Astrocyte (in vitro differentiated cells and primary cell): ENCODE measurements at places on chromosomes 6 and 20. TPM values are rescaled to one million over a fixed set of nuclear protein-coding genes. Genes with fewer than 3 reads are reported as not detected.

DNA sequence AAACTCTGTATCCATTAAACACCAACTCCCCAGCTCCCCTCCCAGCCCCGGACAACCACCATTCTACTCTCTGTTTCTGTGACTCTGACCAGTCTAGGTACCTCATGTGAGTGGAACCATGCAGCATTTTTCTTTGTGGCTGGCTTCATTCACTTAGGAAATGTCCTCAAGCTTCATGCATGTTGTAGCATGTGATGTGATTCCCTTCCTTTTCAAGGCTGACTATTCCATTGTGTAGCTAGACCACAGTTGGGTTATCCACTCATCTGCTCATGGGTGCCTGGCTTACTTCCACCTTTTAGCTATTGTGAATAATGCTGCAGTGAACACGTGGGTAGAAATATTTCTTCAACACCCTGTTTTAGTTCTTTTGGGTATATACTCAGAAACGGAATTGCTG, 8.8 kb upstream of the BPHL start:
- DNase-seq = no peak

GGTLC1 gene
- not detected in 2 replicates for total RNA-seq

DNA sequence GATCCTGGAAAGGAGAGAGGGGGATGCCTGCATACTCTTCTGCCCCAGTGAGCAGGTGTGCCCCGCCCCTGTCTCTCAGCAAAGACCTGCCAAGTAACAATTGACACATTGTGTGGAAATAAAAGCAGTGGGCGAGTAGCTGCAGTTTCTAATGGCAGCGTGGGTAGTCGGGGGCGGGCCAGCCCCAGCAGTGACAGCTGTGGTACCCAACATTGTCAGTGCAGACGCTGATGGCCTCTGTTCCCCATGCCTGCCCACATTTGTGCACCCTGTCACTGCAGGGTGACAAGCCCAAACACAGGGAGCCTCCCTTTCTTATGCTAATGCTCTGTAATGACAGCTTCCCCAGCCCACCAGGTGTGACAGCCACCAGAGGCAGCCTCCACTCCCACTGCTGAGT, 491.7 kb downstream of the DHX35 start:
- no peak for DNase-seq

GRCh38 chr6:20212392-20213111, at the start of gene MBOAT1:
MBOAT1 (minus strand) TSS chr6:20212469; CDS start chr6:20212234, 235 bp downstream.
- peak; percentile 83 for DNase-seq

MATN4 gene
- 0.19 and 0.20 TPM in 2 replicates for total RNA-seq

STMND1 gene
- 0.16 TPM in 1 of 2 replicates, not detected in the other for total RNA-seq

- no peak for DNase-seq
These were observed 75.4 kb downstream of the MTHFD1L start for GRCh38 chr6:150940941-150941340.

DNA sequence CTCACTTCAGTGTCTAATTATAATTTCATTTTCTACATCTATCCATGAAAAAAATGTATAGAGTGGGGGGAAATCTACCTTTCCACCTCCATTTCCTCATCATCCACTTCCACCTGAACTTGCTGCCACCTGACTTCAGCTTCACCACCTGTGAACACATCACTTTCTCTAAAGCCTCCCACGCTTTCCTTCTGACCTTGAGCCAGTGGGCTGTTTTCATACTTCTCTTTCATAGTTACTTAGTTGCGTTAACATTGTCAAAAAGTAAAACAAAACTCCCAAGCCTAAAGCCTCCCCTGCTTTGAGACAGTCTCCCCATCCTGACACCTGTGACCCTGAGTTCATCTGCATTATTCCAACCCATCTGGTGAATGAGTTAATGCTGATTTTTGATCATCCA, 47.3 kb downstream of the KLHL31 start:
- DNase-seq = no peak

GRCh38 chr20:31494131-31494530, 19.0 kb downstream of the REM1 start:
- no peak for DNase-seq

DNA sequence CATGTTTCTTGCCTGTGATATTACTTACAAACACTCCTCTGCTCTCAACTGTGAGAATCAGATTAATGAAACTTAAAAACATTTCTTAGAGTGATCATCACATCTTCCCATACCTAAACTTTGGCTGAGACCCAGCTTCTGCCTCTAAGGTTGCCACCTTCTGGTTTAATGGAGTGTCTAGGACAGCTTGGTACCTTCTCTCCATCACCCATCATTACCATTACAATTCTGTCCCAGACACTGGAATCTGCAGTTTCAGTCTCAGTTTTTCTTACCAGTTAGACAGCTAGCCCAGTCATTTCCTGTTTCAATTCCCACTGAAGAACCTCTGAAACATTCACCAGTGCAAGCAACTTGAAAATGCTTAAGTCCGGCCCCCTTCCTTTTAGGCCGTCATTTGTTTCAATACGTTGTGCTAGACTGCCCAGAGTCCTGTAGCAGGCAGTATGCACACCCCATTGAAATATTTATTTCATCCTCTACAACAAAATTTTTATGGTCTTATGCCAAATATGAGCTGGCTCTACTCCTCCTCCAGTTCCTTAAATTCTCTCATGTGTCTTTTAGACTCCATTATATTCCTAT, 107.0 kb upstream of the FOXO3 start:
- DNase-seq = peak; percentile 79

SCUBE3 gene
- total RNA-seq = 8.5 and 10.1 TPM in 2 replicates

DNA sequence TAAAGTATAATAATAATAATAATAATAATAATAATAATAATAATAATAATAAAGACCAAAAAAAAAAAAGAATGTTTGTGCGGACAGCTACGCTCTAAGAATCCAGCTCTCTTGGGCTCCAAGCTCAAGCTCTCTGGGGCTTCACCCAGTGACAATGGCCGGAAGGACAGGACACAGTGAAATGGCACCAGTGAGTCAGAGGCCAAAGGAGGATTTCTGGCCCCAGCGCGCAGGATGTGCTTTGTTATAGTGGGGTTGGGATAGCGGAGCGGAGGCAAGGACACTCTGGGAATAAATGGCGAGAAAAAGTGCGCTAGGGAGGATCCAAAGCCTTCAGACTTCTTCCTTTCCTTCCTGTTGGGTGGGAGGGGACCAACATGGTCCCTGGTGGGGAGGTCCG, 38.2 kb downstream of the HLA-A start:
- no peak for DNase-seq

AKAP12 gene
- total RNA-seq = 76.1 and 115 TPM in 2 replicates

- no peak for DNase-seq
These were observed 38.0 kb downstream of the BMP6 start for GRCh38 chr6:7763881-7764280.

DNA sequence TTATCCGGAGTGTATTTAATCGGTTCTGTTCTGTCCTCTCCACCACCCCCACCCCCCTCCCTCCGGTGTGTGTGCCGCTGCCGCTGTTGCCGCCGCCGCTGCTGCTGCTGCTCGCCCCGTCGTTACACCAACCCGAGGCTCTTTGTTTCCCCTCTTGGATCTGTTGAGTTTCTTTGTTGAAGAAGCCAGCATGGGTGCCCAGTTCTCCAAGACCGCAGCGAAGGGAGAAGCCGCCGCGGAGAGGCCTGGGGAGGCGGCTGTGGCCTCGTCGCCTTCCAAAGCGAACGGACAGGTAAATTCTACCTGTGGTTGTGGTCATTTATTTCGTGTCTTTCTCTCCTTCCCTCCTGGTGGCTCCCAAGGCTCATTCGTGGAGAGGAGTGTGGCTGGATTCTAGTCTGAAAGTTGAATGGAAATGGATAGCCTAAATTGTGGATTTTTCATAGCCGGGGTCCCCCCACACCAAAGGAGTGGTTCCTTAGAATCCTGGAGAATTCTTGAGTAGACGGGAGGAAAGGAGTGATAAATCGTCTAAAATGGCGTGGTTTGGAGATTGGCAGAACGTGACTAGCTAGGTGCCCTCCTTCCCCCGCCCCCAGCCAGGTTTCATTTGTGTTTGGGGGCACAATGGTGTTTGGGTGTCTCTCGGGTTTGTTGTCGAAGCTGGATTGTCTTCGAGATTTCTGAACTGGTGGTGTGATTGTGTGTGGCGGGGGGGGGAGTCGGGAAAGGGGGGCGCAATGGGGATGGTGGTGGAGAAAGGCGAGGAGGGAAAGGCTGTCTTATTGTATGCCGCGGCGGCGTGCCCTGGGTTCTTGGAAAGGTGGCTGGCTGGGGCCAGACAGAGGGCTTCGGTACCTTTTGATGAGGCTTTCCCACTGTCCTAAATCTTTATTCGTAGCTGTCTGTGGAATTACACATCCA, 673 bp downstream of the MARCKS start:
- peak; percentile 27 for DNase-seq

DNA sequence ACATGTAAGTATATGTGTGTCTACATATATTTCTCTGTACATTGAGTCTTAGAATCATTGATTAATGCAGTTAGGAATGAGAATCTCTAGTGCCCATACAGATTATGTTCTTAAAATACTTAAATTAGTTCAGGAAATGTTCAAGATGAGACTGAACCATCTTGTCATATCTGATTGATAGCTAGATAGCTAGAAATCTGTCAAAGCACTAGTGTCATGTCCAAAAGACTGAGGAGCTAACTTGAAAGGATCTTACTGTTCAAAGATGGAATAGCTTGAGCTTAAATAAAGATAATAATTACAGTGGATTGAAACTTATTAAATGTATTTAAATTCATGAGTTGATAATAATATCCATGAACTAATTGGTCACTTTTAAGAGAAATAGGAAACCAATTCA, 191.7 kb upstream of the TCF21 start:
- DNase-seq = no peak

DNA sequence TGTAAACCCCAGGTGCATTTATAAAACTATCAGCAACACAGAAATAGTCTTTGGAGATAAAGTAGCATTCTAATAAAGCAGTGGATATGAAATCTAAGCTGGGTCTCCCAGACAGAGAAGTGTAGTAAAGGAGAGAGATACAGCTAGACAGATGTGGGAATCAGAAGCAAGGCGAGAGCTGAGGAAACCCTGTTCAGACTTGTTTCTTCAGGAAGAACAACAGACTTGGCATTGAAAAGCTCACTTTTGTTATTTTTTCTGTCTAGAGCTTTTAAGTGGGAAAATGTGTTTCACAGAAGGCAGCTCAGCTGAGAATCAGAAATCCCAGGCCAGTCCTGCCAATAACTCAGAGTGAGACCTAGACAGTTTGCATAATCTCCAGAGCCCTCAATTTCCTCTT, 52.9 kb downstream of the SLC35B3 start:
- DNase-seq = no peak

SOBP gene
- total RNA-seq = 4.7 and 7.6 TPM in 2 replicates

DNA sequence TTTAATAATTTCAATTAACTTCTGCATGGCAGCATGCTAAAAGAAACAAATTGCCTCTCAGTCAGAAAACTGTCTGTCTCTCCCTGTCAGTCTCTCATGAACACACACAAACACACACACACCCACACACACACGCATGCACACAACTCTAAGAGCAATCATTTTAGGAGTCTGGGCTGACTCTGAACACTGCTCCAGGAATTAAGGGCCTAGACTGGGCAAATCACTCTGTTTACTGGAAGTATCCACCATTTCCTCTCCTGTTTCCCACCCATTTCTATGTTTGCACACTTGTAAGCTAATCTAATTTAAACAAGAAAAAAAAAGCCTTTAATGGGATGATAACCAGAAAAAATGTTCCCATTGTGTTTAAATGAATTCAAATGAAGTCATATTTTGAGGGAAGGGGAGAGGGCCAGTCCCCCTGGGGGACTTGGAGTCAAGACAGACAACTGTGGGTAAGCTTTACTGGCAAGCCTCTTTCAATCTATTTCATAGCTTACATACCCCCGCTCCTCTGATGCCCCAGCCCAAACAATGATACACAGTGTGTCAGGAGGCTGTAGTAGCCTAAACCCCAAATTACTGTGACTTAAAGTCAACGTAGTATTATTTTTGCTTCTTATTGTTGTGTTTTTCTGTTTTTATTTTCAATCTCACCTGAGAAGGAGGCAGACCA, 447.8 kb upstream of the FLRT3 start:
- no peak for DNase-seq

DNA sequence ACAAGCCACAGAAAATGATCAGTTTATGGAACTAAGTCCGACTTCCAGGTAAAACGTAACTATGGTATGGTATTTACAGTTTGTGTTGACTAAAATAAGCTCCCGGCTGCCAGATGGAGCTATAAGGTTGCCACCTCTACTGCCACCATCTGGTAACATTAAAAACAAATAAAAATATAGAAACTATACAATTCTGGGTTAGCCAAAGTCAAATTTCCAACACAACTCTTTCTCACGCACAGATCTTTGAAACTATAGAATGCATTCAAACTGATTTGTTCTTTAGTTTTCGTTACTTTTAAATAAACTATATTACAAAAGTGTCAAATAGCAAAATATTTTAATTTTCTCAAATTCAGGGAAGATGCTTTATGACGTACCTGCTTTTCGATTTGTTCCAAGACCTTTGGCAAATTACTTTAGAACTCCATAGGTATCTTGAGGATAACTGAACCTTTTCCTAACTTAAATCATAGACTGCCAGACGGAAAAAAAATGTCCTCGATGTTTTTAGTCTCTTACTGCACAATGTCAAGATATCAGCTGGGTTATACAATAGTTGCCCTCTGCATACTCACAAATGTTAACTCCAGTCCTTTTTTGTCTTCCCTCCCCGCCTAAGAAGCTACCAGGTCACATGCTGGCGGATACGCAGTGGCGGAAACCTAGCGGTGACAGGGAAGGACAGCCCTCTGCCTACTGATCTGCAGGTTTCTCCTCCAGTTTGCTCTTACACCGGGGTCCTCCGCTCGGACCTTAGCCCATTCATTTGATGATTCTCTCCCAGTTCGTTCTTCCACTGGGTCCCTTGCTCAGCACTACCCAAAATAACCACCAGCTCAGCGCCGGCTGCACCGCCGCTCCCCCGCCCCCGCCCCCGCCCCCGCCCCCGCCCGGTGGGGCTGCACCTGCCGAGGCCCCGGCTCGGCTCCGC, 888 bp downstream of the SLC17A5 start:
- peak; percentile 24 for DNase-seq

GRCh38 chr6:107847844-107848802, 24.0 kb upstream of the SCML4 start:
- DNase-seq = peak; percentile 40
